ENCODE measurements at places on chromosomes 5 and 9.
A peak's percentile ranks its signal among the peaks of the same experiment; 100 is the strongest.

DNA sequence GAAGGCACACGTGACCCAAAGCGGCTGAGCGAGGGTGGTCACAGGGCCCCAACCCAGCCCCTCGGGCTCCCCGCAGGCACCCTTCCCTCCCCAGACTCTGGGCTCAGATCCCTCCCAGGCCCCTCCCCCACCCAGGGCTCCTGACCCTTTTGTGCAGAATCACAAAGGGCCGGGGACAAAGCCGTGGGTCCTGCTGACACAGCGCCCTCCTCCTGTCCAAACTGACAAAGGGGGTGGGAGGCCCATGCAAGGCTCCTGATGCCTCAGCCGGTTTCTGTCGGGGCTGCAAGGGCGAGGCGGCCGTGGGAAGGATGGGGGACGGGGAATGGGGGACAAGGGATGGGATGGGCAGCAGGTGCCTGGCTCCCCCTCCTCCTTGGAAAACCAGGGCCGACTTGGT lies 43.5 kb upstream of the UBAC1 start:
- DNase-seq, result no peak

DNA sequence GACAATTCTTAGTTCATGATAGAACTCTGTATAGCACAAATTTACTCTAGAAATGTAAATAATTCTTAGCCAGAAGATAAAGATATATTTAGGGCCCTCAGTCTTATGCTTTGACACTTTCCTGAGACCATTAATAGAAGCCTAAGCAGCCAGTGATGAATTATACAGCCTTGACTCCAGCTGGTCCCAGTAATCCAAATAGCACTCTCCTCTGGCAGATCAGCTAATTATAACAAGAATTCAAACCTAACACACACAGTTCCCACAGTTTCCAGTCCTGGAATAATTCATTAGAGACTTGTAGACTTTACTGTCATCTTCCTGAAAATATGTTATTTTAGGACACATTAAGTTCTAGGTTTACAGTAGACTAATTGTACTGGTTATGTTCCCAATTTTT lies 50.4 kb downstream of the SHOC1 start:
- DNase-seq, result no peak

- no peak for DNase-seq
Observed at GRCh38 chr9:95081998-95082397, 235.5 kb downstream of the FANCC start.

GRCh38 chr9:81380504-81381359 lies 308.6 kb downstream of the TLE1 start:
- DNase-seq, result no peak

DNA sequence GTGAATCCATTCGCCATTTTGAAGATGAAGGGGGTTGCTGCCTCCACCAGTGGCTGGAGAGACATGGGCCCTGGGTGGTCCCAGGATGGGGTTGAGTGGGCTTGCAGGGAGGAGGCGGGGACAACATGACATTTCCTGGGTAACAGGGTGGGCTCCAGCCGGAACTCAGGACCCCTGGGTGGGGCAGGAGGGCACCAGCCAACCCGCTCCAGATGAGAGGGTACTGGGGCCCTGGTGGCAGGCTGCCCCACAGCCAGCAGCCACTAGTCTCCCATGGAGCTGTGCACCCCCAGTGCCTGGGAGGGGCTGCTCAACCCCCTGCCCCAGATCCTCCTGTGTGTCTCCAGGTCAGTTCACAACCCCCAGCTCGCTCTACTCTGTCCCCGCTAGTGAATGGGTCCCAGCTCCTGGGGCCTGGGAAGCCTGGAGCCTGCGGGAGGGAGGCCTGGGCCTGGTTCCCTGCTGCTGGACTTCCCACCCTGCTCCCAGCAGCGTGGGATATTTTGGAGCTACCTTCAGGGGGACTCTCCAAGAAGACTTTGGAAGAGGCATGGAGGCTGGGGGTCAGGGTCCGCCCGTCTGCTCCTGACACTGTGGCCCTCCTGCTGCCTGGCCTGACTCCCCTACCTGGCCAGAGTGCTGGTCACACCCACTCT lies 55.9 kb downstream of the AHRR start:
- DNase-seq, result no peak

DNA sequence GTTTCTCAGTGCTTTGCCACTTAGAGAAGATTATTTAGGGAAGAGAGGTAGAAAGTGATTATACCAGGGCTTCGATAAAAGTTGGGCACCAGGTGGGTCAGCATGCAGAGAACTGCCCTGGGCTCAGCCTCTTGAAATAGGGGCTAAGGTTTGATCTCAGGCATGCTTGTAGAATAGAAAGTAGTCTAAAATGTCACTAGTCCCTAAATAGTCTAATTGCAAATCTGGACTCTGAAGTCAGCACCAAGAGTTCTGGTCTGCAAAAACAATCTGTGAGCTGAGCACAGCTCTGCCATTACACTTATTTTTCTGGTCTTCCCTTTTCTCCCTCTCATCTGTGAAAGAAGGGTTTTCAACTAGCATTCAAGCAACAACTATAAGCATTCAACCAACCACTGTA lies 248.0 kb downstream of the SMARCA2 start:
- DNase-seq, result no peak

DNA sequence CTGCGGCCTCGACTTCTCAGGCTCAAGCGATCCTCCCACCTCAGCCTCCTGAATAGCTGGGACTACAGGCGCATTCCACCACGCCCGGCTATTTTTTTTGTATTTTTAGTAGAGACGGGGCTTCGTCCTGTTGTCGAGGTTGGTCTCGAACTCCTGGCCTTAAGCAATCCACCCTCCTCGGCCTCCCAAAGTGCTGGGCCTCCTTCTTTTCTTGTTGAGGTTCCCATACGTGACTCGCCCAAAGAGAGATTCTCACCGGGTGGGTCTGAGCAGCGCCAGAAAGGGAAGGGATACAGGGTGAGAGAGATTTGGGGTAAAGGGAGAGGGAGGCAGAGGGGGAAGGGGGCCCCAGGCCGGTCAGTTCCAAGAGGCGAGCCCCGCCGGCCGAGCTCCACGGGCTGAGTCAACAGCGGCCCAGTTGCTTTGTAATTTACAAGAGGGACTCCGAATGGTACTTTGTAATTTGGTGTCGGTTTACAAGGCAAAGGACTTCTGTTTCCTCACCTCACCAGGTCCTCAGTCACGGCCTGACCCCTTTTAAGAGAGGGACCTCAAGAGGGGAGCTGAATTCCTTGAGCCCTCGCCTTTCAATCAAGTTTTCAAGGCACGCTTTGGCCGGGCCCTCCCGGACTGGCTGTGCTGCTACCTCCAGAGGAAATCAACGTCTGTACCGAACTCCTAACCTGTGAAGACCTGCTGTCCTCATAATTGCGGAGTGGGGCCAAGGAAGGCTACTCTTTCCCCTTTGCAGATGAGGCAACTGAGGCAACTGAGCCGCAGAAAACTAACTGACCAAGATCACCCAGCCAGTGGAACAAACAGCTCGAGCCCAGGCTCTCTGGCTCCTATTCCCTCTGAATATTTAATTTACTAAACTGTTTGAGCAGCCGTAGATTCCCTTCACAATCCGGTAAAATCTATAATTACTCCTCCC lies 3.3 kb upstream of the DMRT2 start:
- no peak for DNase-seq

GRCh38 chr5:88940713-88941112 lies 57.7 kb upstream of the MEF2C start:
- no peak for DNase-seq

- no peak for DNase-seq
Observed at GRCh38 chr9:113370806-113371325, 5.9 kb downstream of the HDHD3 start.

- DNase-seq, result no peak
Observed at GRCh38 chr5:144468571-144468970, 297.9 kb downstream of the KCTD16 start.

GRCh38 chr9:34382879-34383278 lies 6.2 kb upstream of the MYORG start:
- no peak for DNase-seq

DNA sequence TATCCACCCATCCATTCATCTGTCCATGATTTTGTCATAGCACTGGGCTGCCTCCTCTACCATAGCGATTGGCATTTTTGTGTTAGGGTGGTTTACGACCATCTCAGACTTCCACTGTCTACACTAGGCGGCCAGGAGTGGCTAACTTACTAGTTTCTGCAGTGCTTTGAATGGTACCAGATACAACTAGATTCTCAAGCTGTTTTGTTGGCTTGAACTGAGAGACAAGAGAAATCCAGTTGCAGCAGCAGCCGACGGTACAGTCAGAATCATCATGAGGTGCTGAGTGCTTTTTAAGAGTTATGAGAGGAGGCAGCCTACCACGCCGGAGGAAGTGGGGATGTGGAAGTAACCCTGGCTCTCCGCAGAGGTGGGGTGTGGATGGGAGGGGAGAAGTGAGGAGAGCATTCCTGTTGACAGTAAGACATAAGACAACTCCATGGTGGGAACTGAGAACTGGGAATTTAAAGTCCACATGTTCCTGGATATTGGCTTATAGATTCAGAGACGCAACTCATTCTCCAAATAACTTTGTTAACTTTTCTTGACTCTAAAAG lies 27.9 kb downstream of the COL5A1 start:
- no peak for DNase-seq

DNA sequence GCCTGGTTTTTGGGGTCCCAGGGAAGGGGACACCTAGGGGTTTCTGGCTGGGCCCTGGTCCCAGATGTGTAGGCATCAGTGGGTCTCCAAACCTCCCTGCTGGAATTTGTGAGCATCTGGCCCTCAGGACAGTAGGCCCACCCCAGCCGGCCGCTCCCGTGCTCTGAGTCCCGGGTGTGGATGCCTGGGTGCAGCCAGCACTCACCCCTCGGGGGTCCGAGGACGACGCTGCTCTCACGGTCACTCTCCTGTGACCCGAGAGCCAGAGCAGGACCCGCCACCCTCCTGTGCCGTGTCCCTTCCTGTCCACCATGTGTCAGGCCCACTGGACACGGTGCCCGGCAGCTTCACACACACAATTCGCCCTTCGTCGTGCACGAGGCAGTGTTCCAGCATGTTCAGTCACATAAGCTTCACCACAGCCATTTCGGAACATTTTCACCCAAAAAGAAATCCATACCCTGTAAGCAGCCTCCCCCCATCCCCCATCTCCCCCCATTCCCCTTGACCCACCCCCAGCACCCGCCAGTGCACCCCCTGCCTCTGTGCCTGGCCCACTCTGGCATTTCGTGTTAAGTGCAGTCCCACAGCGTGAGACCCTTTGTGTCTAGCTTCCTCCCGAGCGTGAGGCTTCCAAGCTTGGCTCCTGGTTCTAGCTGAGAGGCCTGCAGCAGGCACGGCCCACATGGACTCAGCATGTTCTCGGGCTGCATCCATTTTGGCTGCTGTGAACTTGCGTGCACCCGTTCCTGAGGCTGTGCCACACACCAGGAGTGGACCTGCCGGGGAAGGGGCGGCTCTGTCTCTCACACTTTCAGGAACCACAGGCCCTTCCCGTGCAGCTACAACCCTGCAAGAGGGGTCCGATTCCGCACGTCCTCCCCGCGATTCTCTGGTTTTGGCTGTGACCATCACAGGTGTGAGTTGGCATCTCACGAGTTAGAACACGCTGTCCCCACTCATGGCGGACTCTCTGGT lies 40.5 kb downstream of the NKD2 start:
- no peak for DNase-seq

- no peak for DNase-seq
Observed at GRCh38 chr9:107809871-107810460, 320.4 kb upstream of the KLF4 start.

DNA sequence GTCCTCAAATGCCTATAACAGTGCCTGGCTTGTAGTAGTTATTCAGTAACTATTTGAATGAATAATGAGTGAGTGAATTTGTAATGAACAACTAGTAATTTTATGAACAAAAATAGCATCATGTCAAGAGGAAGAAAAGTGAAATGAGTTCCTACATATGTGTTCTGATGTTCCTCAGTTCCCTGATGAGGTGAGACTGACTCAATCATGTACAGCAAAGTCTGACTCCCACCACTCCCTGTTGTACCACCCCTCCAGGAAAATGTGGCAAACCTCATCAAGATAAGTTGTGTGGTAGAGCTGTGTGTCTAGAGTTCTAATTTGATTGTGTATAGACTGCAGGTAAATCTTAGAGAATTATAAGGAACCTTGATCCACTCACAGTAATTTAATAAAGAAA lies 201.6 kb downstream of the GOLPH3 start:
- no peak for DNase-seq

GRCh38 chr5:1293416-1294205 lies 1.3 kb downstream of the TERT start:
- DNase-seq, result no peak

GRCh38 chr5:10161778-10162177 lies 87.9 kb downstream of the ATPSCKMT start:
- DNase-seq, result no peak

- DNase-seq, result peak; percentile 4
Observed at GRCh38 chr5:79702606-79703380, 13.2 kb downstream of the CMYA5 start.

GRCh38 chr9:100597236-100597635 lies 19.4 kb downstream of the CAVIN4 start:
- no peak for DNase-seq

DNA sequence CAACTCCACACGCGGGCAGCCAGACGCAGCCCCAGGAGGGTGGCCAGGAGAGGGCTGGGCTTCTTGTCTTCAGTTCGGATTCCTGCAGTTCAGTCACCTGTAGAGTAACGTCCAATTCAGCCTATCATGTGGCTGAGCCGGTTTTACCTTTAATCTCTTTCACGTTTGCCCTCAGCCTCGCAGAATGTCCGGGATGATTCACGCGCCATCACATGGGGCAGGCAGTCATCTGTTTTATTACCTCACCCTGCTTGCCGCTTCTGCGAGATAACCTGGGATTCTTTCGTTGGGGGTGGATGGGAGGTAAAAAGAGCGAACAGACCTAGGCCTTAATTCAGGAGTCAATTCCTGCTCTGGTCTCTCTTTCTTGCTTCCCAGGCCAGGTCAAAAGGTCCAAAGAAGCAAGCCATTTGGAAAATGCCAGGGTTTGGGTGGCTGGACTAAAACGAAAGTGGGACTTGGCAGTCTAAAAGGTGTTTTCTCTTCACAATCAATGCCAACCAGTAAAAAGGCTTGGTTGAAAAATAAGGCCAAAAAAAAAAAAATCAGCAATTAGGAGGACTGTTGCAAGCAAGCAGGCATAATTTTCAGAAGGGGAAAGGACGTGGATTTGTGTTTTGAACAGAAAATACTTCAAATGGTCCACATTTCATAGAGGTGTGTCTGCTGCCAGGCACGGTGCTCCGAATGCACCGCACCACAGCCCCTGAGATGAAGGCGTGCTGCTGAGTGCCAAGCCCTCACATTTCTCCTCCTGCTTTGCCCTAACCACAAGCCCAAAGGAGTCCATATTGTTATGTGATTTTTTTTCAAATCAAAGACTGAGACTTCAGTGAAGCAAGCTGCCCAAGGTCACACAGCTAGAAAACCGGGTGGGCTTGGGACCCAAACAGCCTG lies 2.8 kb upstream of the WWC1 start:
- no peak for DNase-seq

Data from effector CD8-positive, alpha-beta T cell (primary cell).